B cell (primary cell): ENCODE measurements at places on chromosomes 12 and 14. TPM values are rescaled to one million over a fixed set of nuclear protein-coding genes. Genes with fewer than 3 reads are reported as not detected.

- peak; percentile 77 for DNase-seq
Observed at GRCh38 chr12:10153271-10154144, 18.4 kb downstream of the OLR1 start.

DNA sequence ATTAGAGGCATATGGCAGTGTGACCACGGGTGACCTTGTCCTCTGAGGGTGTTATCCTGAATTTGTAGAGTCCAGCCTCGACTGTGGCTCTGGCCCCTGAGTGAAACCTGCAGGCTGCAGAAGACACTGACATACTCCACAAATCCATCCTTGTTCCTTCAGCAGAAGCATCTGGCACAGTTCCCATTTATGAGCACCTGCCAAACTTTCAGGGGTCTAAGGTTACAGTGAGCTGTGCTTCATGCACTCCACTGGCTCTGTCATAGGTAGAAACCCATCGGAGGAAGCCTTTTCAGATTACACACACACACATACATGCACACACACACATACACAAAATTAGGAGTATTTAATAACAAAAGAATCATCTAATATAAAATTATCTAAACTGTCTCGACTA, 13.6 kb upstream of the NUAK1 start:
- no peak for DNase-seq

DNA sequence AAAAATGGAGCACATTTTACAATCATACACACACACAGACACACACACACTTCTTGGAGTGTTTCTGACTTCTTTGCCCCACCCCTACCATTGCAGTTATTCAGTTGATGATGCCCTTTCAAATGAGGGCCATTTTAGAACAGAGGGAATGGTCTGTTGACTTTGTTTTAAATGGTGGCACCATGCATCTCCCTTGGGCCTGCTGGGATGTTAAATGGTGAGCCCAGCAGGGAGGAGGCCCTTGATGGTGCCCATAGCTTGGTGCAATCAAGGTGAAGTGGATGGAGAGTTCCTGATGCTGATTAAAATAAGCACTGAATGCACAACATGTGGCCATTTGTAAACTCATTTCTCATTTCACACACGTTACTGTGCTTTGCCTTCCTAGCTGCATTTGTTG, 13.3 kb downstream of the C12orf75 start:
- DNase-seq = no peak

- DNase-seq = no peak
Observed at GRCh38 chr12:89041078-89041477, 311.2 kb downstream of the DUSP6 start.

DNA sequence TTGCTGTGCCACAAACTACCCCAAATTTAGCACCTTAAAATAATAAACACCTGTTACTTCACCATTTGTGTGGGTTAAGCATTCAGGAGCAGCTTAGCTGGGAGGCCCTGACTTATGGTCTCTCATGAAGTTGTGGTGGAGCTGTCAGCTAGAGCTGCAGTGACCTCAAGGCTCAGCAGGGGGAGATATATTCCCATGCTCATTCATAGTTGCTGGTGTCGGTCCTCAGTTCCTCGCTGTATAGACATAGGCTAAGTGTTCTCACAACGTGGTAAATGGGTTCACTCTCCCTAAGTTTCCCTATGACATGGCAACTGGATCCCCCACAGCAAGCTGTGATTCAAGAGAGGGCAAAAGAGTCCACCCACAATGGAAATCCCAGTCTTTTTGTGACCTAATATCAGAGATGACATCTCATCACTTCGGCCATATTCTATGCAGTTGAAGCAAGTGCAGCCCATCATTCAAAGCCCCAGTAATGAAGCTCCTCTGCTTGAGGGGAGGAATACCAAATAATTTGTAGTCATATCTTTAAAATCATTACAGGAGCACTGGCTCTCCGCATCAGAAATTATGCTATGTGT, 41.1 kb downstream of the PRB3 start:
- peak; percentile 3 for DNase-seq

Gene TTC7B
- total RNA-seq = 2.1 and 3.2 TPM in 2 replicates
